HEK293T (cell line): ENCODE measurements at places on chromosomes 7 and 10.
A peak's percentile ranks its signal among the peaks of the same experiment; 100 is the strongest.

DNA sequence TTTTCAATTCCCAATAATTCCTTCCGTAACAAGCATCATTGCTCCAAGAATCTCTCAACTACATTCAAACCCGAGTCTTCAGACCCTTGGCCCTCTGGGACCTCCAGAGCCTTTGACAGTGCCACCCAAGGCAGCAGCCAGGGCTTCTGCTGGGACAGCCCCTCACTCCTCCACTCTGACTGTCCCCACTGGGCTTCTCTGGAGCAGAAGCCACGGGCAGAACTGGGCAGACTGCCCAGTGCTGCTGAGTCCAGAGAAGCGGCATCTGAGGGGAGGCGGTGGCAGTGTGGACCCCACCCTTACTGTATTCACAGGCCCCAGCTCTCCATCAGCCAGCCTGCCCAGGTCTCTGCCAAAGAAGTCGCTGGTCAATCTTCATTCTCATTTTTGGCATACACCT, 8.8 kb downstream of the CYREN start:
- peak; percentile 4 for DNase-seq

DNA sequence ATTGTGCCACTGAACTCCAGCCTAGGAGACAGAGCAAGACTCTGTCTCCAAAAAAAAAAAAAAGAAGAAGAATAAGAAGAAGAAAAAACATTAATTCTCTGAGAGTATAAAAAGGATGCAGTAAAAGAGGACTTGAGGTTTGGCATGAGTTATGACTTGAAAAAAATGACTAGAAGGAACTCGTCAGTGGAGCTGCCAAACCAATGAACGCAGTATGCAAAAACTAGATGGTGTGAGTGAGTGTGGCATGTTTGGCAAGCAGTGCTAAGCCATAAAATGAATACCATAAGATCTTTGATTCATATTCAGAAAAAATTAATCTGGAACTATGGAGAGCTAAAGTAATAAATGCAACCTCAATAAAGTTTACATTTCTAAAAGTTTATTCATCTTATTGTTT, 68.6 kb upstream of the MEOX2 start:
- no peak for DNase-seq

DNA sequence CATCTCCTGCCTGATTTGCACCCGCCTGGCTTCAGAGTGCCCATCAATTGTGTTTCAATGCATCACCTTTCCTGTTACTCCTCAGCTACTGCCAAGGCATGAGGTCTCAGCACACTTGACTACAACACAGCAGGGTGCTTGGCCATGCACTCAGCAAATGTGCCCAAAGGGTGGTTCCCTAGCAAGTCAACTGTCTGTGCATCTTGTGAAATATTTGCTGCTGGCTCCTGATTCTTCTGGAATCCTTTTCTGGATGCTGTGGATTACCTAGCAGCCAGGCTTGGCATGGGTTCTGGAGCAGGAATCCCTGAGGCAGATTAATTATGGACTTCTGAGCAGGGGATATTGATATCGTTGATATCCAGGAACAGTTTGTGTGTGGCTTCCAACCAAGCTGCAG, 662.6 kb upstream of the MGMT start:
- no peak for DNase-seq

- DNase-seq, result no peak
These were observed 134.4 kb downstream of the ABCA13 start for GRCh38 chr7:48305661-48306060.

- peak; percentile 59 for DNase-seq
These were observed 18.5 kb downstream of the BICC1 start for GRCh38 chr10:58531084-58531695.

DNA sequence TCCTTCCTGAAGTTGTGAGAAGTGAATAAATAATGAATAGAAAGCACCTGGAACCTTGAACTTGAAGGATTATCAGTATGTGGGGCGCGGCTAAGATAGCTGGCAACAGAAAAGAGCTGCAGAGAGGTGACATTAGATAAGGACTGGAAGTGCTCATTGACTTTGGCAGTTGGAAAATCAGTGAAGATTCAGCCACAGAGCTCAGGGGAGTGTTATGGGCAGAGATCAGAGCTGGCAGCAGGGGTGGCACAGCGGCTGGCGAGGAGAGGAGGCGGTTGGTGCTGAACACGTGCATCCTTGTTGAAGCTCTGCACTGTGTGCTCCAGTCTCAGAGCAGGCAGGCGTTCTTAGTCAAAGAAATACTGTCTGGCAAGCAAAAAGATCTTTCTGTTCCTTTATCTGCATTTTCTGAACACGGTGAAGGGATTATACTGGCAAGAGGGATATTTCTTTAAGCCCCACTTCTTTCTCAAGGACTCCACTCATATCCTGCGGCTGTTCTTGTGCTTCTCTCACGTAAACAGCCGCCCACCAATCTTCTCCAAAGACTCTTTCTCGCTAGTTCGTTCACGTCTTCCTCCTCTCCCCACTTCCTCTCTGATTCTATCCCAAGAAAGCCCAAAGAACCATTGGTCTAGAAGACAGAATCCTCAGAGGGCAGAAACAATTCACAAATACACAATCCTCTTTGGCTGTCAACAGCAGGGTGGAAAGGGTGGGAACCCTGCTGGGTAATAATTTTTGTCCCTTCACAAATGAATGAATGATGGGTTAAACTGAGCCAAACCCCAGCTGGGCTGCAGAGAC, 38.6 kb upstream of the ADD3 start:
- no peak for DNase-seq

DNA sequence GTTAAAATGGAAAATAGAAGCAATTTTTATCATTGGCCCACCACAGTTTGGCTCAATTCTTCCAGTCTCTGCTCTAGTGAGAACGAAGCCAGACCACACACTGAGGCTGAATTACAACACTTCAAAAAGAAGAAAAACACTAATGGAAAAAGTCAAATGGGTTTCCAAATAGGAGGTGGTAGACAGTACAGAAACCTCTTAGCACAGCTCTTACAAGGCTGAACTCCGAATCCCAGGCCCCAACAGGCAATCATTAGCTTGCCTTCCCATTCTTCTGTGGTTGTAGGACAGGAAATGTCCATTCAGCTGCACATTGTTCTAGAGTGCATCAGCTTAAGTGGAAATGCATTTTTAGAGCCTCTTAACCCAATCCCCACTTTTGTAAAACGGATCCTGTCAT, 115.1 kb upstream of the MEOX2 start:
- DNase-seq, result no peak

- DNase-seq, result no peak
These were observed 51.5 kb downstream of the NRCAM start for GRCh38 chr7:108404509-108405420.

DNA sequence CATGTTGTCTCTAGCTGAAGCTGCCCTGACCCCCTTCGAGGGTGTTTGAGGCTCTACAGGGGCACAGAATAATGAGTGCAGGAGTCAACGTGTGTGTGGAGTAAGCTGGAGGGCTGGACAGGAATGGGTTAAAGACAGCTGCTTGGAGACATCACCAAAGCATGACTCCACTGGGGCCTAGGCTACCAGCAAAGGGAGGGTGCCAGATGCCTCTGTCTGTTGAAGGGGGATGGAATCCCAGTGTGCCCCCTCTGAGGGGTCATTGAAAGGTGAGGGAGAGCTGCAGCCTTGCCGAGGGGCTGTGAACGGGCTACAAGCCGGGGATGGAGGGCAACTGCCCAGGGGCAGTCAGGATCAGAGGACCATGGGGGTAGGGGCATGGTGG, 51.7 kb upstream of the PODXL start:
- DNase-seq, result no peak

DNA sequence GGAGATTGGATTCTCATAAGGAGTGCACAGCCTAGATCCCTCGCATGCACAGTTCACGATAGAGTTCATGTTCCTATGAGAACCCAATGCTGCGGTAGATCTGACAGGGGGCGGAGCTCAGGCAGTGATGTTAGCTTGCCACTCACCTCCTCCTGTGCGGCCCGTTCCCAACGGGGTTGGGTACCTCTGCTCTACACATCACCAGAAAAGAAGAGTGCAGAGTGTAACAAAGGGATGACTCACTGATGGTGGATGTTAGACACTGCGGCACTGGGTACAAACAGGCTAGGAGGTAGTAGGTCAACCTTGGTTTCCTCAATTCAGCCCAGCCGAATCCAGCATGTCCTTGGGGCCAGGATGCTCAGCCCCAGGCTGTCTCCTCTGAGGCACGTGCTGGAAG, 66.8 kb upstream of the CHST15 start:
- DNase-seq, result no peak

- no peak for DNase-seq
These were observed 611.4 kb downstream of the TNS3 start for GRCh38 chr7:46970476-46970875.

GRCh38 chr10:77715088-77715487, 77.5 kb upstream of the KCNMA1 start:
- DNase-seq, result peak; percentile 28

GRCh38 chr7:601595-602340, 82.1 kb upstream of the PDGFA start:
- DNase-seq, result no peak

DNA sequence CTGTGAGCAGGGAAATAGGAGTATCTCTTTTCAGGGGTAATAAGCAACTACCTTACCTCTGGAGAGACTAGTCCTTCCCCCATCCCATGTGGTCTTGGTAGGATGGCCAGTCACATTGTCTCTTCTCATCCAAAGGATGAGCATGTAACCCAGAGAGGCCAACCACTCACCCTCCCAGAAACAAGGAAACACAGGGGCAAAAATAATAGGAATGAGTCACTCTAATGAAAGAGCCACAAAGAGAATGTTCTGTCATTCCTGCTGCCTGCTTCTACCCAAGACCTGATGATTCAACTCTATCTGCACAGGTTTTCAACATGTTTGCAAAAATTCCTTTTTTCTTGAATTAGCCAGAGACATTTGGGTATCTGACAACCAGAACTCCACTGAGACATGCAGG, 99.3 kb upstream of the NFE2L3 start:
- no peak for DNase-seq

GRCh38 chr10:28331841-28332240, 29.0 kb upstream of the MPP7 start:
- DNase-seq, result no peak

DNA sequence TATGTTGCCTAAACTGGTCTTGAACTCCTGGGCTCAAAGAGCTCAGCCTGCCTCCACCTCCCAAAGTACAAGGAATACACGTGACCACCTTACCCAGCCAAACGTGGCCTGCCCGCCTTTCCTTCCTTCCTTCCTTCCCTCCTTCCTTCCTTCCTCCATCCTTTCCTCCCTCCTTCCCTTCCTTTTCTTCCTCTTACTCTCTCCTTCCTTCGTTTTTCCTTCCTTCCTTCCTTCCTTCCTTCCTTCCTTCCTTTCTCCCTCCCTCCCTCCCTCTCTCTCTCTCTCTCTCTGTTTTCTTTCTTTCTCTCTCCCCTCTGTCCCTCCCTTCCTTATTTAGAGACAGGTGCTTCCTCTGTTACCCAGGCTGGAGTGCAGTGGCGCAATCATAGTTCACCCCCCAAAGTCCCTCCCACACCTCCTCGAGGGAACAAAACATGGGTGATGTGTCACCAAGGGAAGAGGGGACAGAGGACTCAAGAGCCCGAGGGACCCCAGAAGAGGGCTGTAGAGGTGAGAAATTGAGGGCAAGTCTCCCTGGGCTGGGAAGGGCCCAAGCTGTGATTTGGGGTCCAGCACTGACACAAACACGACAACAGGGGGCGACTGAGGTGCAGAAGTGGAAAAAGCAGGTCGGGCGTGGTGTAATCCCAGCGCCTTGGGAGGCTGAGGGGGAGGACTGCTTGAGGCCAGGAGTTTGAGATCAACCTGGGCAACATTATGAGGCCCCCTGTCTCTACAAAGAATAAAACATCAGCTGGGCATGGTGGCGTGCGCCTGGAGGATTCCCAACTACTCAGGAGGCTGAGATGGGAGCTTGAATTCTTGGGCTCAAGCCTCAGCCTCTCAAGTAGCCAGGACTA, 28.1 kb downstream of the EPHB4 start:
- DNase-seq, result peak; percentile 68

GRCh38 chr10:15486404-15486803, 115.3 kb upstream of the FAM171A1 start:
- DNase-seq, result peak; percentile 43

DNA sequence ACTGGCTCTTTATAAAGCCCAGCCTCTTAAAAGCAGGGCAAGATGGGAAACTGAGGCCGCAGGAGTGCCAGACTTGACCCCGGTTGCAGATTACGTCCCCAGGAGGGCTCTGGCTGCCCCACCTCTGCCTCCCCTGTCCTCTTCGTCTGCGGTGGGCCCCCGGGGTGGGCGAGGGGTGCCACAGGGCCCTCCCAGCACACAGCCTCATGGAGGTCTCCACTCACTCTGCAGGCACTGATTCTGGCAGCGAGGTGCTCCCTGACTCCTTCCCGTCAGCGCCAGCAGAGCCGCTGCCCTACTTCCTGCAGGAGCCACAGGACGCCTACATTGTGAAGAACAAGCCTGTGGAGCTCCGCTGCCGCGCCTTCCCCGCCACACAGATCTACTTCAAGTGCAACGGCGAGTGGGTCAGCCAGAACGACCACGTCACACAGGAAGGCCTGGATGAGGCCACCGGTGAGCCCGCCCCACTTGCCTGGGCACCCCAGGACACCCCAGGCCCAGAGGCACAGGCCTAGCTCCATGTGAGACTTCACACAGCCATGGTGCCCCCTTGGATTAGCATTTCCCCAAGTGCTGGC, 39.4 kb upstream of the SLC29A3 start:
- DNase-seq, result no peak

DNA sequence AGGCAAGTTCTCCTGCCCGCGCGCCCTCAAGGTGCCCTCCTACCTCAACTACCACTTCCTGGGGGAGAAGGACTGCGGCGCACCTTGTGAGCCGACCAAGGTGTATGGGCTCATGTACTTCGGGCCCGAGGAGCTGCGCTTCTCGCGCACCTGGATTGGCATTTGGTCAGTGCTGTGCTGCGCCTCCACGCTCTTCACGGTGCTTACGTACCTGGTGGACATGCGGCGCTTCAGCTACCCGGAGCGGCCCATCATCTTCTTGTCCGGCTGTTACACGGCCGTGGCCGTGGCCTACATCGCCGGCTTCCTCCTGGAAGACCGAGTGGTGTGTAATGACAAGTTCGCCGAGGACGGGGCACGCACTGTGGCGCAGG, 1.4 kb downstream of the FZD1 start:
- no peak for DNase-seq

GRCh38 chr7:20131776-20132175, 85.4 kb downstream of the MACC1 start:
- DNase-seq, result no peak

GRCh38 chr7:121079425-121080169, 91.1 kb downstream of the CPED1 start:
- DNase-seq, result no peak

DNA sequence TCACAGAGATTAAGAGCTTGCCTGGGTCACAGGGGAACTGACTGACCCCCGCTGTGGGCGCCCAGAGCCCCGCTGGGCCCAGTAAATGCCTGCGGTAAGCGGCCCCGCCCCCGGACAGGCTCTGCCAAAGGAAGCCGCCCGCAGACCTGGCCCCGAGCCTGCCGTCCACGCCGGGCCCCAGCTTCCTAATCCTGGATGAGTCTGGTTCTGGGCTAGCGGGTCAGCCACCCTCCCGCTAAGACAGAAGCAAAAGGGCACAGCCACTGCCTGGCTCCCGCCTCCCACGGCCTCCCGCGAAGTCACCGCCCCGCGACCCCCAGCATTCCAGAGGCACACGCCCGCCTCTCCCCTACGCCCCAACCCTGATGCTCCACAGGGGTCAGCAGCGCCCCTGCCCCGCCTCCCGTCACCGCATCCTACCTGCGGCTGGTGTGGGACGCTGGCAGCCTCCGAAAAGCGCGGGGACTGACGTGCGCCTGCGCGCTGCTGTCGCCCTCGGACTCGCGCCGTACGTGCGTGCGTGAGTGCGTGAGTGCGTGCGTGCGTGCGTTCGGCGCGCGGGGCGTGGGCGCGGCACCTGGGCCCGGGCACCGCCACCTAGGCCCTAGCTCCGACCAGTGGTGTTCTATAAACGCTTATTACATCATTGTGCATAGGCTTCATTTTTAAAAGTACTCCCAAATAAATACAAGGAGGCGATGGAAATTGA, at the start of gene FIGNL1:
Gene FIGNL1 (minus strand): TSS at position 470 of the 709 bp plus-strand sequence. CDS start 3,063 bp downstream, outside the sequence.
- peak; percentile 81 for DNase-seq

GRCh38 chr10:19845503-19846368, 29.5 kb downstream of the PLXDC2 start:
- no peak for DNase-seq
